Stimulated activated CD4-positive, alpha-beta T cell treated with anti-CD3 and anti-CD28 coated beads, Interleukin-1b, Interleukin-23, amount 100 ng/mL, for 48 hours (primary cell): ENCODE measurements at places on chromosomes 13 and 19.

- DNase-seq: no peak
These were observed 121.0 kb downstream of the COG6 start for GRCh38 chr13:39776439-39776838.

DNA sequence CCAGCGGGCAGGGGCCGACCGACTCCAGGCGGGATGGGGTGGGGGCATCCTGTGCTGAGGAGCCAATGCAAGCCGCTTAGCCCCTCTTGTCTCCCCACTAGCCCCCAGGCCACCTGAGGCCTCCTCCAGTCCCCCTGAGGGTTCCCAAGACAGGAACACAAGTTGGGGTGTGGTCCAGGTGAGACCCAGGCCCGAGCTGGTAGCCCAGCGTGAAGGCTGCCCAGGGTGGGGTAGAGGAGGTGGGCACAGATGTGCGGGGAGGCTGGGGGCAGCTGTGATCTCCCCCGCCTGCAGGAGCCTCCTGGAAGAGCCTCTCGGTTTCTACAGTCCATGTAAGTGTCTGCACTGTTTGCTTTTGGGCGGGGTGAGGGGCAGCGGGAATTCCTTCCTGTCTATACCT, 10.4 kb downstream of the TLE6 start:
- DNase-seq: no peak

- no peak for DNase-seq
These were observed 708 bp upstream of the ESD start for GRCh38 chr13:46797501-46798237.

DNA sequence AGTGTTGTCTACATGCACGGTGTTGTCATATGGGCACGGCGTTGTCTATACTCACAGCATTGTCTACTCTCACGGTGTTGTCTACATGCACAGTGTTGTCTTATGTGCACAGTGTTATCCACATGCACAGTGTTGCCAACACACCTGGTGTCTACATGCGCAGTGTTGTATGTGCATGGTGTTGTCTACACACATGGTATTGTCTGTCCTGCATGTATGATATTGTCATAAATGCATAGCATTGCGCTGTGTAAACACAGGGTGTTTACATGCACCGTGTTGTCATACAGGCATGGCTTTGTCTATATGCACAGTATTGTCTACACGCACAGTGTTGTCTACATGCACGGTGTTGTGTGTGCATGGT, 6.8 kb downstream of the ADPRHL1 start:
- DNase-seq: no peak

DNA sequence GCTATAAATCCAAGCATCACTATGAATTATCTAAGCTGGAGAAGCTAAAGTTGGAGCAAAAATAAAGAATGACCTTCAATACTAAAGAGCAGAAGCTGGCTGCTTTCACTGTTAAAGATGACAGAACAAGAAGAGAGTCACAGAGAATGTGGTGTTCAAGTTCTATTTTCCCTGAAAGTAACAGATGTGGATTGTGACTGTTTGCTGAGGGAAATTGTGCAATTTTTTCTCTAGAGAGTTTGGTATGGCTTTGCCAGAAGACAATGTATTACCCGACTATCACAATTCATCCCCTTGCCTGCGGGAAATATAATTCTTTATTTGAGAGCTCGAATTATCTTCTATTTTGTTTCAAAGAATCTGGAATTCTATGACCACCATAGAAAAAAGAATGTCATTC, 83.1 kb downstream of the TNFSF13B start:
- DNase-seq: no peak

DNA sequence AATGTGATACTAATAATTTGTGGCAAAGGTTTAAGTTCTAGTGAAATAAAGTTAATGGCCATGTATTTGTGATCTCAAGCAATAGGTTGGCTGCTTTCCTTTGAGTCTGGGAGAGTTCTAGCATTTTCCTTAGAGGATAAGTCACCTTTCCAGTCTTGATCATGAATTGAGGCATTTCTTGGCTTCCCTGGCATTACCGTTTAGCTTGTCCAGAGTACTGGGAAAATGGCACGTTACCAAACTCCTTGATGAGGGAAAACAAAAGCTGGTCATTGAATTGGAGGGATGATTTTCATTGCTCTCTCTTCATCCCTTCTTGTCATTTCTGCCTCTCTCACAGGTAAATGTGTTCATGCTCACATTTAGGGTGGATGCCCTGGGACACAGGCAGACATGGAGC, 34.0 kb upstream of the SPRY2 start:
- DNase-seq: no peak

- DNase-seq: no peak
These were observed 108.3 kb downstream of the DOCK9 start for GRCh38 chr13:98869408-98870090.

DNA sequence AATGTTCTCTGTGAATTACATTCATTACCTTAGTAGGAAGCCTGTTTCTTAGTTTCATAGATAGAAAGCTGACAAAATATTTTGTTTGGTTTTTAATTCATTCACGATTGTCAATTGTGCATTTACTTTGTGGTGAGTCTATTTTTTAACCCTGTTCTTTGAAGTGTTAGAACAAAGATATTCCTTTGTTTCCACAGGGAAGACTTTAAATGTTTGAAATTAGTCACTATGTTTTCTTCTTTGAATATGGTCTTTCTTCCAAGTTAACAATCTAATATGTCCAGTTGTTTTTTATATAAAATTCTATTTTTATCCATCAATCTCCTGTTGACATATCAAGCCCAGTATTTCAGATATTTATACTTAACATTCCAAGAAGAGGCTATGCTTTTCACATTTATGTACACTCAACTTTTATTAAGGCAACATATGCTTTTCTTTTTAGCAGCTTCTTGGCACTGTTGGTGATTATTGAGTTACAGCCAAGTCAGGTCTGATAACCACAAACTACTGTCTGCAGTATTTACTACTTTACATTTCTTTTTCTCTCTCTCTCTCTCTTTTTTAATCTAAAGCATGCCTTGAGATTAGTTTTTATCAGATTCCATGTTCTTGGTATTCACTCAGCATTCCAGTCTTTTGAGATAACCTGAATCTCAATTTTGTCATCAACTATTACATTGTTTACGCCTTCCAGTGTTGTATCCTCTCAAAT, 812.8 kb upstream of the SLC10A2 start:
- no peak for DNase-seq

- DNase-seq: peak; percentile 41
These were observed 484 bp downstream of the IL11 start for GRCh38 chr19:55369653-55370304.

DNA sequence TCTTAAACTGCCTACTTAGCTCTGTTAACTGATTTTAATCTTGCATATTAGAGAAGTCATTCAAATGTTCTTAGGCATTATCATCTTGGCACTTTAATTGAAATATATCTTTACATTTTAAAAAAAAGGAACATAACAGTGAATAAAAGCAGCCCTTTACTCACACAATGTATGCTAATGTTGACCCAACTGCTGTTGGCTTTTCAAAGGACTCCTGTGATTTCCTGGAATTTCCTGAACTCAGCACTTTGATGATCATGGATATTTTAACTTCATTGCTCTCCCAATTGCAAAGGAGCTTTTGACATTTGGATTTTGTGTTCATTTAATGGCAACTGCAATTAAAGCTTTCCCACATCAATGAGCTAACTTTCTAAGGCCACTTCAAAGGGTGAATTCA, 1230.3 kb downstream of the DIAPH3 start:
- DNase-seq: no peak

GRCh38 chr13:93225610-93226009, 997 bp upstream of the GPC6 start:
- no peak for DNase-seq

DNA sequence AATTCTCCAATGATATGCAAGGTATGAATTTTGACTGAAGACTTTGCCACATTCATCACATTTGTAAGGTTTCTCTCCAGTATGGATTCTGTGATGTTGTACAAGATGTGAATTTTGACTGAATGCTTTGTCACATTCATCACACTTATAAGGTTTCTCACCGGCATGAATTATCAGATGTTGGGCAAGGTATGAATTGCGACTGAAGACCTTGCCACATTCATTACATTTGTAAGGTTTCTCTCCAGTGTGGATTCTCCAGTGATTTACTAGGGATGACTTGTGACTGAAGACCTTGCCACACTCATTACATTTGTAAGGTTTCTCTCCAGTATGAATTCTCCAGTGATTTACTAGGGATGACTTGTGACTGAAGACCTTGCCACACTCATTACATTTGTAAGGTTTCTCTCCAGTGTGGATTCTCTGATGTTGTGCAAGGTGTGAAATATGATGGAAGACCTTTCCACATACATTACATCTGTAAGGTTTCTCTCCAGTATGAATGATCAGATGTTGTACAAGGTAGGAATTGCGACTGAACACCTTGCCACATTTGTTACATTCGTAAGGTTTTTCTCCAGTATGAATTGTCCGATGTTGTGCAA, 24.8 kb downstream of the ZNF83 start:
- no peak for DNase-seq

DNA sequence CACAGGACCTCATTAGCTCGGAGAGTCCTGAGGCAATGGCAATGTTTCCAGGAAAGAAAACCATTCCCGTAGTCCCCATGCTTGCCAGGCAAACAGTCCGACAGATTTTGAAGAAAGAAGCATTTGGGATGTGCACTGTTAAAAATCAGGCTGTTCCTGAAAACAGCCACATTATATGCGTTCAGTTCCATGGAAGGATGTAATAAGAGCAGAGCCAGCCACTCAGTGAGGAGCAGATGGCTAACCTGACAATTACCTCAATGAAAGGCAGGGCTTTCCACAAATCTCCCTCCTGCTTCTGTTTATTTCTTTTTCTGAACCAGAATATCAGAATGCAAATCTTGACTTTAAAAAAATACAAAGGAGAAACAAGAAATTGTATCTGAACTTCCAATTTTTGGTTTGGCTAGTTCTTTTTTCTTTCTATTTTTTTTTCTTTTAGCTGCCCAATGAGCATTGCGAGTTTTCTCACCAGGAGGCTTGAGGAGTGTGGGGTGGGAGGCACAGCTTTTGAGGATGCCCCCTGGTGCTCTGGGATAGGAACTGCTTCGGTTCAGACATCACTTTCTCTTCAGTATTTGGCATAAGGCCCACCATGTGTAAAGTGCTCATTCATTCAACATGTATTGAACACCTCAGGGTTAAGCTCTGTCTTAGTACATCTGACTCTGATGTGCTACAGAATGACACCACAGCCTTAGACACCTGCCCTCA, 124.2 kb downstream of the TBC1D4 start:
- DNase-seq: peak; percentile 63

- no peak for DNase-seq
These were observed 2.3 kb downstream of the TFDP1 start for GRCh38 chr13:113586661-113587479.

DNA sequence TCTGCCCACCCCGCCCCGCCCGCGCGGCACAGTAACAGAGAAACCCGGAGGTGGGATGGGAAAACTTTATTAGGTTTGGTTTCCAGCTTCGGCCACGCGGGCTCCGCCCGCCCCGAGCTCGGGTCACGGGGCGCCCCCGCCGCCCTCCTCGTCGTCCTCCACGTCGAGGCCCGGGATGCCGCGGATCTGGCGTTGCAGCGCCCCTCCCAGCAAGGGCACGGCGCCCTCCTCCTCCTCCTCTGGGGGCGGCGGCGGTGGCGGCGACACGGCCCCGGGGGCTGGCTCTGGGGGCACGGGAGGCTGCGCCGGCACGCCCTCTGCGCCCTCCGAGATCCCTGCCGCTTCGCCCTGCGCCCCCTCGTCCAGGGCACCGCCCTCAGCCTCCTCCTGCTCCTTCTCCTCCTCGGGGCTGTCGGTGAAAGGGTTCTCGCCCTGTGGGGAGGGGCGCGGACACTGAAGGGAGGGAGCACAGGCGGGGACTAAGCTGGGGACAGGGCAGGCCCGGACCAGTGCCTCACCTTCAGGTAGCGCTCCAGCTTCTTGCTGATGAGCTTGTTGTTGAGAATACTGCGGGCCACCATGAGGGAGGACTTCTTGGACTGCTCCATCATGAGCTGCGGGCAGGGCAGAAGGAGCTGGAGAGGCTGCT, 536 bp upstream of the AKAP8 start:
- peak; percentile 50 for DNase-seq

DNA sequence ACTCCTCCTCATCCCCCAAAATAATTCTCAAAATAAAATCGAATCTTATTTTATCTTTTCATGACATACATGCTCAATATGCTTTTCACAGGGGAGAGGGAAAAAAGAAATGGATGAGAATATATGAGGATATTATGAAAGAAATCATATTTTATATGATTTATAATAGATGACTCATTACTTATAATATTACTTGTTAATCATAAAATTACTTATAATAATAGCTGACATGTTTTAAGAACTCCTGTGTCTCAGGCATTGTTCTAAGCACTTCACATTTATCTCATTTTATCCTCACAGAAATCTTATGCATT, 3.0 kb upstream of the CEACAM3 start:
- DNase-seq: no peak

DNA sequence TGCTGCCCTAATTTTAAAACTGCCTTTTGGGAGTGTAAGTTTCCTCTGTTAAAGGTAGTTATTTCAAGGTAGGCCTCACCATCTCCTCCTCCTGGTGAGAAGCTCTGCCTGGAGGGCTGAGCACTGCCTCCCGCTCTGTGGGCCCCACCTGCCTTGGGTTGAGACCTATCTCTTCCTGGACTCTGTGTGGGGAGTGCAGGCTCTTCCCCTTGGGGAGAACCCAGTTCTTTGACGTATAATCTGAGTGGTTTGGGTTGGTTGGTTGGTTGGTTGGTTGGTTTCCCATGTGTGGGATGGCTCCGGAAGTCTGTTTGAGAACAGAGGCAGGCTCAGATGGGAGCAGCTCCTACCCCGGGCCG, 39.1 kb downstream of the ACTN4 start:
- DNase-seq: peak; percentile 16

GRCh38 chr13:44140888-44141724, 232.5 kb upstream of the SERP2 start:
- DNase-seq: no peak

DNA sequence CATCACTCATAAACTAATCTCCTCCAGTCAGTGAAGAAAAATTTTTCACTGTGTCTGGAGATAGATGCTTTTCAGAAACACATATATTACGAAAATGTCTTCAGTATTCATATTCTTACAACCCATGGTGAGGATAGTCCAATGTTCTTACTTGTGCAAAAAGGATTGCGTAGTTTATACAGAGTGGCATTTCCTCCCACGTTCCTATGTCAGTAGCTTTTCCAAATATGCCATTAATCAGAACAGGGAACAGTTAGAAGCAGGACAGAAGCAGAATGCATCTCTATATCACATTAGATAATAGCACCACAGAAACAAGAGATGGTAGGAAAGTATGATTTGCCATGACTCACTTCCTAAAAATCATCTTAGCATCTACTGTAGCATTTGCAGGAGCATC, 282.9 kb downstream of the SLITRK5 start:
- no peak for DNase-seq

DNA sequence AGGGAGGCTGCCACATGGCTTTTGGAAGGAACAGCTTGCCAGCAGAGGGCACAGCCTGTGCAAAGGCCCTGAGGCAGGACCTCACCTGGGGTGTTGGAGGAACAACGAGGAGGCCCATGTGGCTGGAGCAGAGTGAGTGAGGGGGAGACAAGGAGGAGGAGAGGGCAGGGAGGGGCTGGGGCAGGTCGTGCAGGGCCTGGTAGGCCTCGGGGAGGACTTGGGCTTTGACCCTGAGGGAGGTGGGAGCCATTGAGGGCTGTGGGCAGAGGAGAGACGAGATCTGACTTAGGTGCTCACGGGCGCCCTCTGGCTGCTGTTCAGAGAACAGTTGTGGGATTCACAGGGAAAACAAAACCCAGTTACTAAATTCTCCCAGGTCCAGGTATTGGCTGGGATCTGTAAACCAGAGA, 25.2 kb downstream of the ZNRF4 start:
- peak; percentile 29 for DNase-seq

GRCh38 chr13:112104881-112105234, 37.9 kb downstream of the SOX1 start:
- DNase-seq: no peak

GRCh38 chr13:31878052-31878451, 138.7 kb downstream of the RXFP2 start:
- DNase-seq: no peak
